ENCODE measurements at places on chromosomes 5 and 9.

GRCh38 chr5:2207109-2207399 lies 324.3 kb upstream of the IRX4 start:
- DNase-seq: no peak
- no peak overlapping the region for H3K4me3 ChIP-seq
- no peaks in the 10 kb centered on the region for H3K36me3 ChIP-seq
- no peaks in the 10 kb centered on the region for H3K4me1 ChIP-seq

DNA sequence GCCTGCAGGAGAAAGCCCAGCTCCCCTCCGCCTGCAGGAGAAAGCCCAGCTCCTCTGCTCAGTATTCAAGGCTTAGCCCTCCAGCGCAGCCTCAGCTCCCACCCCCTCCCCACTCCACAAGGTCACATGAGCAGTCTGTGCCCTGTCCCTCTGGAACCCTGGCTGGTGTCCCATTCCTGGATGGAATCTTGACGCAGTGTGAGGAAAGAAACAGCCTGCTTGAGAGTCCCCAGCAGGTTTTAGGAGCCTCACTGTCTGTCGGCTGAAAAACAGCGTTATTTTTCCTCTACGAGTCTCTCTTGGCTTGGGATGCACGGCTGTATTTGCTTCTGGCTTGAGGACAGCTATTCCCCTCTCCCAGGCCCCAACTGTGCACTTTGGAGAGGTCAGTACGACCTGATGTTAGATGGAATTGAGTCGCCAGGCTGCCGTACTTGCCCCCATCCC lies 210.1 kb upstream of the TRIM32 start:
- no peak for DNase-seq
- H3K36me3 ChIP-seq: no peaks in the 10 kb centered on the region
- H3K27ac ChIP-seq: no peak overlapping the region
- no peaks in the 10 kb centered on the region for H3K27me3 ChIP-seq
- no peaks in the 10 kb centered on the region for H3K4me1 ChIP-seq

GRCh38 chr9:75909776-75910175 lies 19.3 kb downstream of the PCSK5 start:
- peaks cover 2% of the 10 kb centered on the region for H3K36me3 ChIP-seq
- no peak for DNase-seq
- H3K4me1 ChIP-seq: no peaks in the 10 kb centered on the region
- H3K27ac ChIP-seq: no peak overlapping the region
- H3K4me3 ChIP-seq: no peak overlapping the region

- H3K4me3 ChIP-seq: no peak overlapping the region
- no peaks in the 10 kb centered on the region for H3K27me3 ChIP-seq
- peaks cover 3% of the 10 kb centered on the region for H3K36me3 ChIP-seq
Measured at GRCh38 chr5:81156732-81157131, 76.4 kb upstream of the CKMT2 start.

- H3K27me3 ChIP-seq: no peaks in the 10 kb centered on the region
- no peaks in the 10 kb centered on the region for H3K36me3 ChIP-seq
- no peak overlapping the region for H3K27ac ChIP-seq
- no peak overlapping the region for H3K4me3 ChIP-seq
Measured at GRCh38 chr9:118883411-118883810, 485.8 kb downstream of the BRINP1 start.

DNA sequence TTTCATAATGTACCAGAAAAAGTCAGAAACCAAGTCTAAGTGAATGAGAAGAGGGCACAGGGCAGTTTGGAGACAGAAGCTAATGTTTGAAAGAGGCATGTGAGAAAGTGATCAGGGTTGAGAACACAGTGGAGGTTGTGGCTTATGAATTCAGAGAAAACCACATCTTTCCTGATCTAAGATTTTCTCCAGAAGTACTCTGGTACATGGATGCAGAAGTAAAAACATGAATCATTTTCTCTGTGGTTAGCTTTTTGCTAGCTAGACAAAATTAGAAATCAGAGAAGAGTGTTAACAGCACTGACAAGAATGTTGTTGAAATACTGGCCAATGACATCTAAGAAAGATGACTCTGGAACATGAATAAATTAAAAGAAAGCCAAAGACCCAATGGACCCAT lies 541.1 kb downstream of the DNAH5 start:
- no peaks in the 10 kb centered on the region for H3K27me3 ChIP-seq
- H3K4me3 ChIP-seq: no peak overlapping the region
- H3K4me1 ChIP-seq: no peaks in the 10 kb centered on the region
- H3K36me3 ChIP-seq: no peaks in the 10 kb centered on the region
- no peak for DNase-seq

DNA sequence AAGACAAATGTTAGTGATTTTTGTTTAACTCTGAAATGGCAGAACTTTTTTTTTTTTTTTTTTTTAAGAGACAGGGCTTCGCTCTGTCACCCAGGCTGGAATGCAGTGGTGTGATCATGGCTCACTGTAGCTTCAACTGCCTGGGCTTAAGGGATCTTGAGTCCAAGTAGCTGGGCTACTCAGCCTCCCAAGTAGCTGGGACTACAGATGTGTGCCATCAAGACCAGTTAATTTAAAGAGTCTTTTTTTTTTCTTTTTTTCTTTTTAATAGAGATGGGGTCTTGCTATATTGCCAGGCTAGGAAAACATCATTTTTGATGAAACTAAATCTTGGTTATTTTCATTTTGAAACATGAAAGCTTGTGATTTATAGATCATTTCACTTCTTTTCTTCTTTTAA lies 91.6 kb upstream of the PTCH1 start:
- no peak for DNase-seq
- no peak overlapping the region for H3K4me3 ChIP-seq
- no peaks in the 10 kb centered on the region for H3K36me3 ChIP-seq

DNA sequence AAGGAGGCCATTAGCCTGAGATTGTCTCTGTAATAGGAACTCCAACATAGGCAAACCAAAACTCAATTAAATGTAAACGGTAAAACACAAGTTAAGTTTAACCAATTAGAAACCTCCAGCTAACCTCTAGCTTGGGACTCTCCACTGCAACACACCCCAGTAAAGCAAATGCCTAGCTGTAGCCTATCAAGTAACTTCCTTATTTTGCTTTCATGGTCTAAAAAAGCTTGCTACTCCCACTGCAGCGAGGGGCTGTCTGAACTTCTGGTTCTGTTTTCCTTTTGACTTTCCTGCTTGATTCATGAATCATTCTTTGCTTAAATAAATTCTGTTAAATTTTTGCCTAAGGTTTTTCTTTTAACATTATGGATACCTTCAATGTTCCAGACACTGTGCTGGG lies 24.4 kb upstream of the C5orf46 start:
- no peak for DNase-seq
- peaks cover 2% of the 10 kb centered on the region for H3K27me3 ChIP-seq
- no peaks in the 10 kb centered on the region for H3K36me3 ChIP-seq
- H3K27ac ChIP-seq: no peak overlapping the region
- H3K4me1 ChIP-seq: no peaks in the 10 kb centered on the region
- no peak overlapping the region for H3K4me3 ChIP-seq

GRCh38 chr9:76559286-76559685 lies 100.3 kb downstream of the GCNT1 start:
- no peak for DNase-seq
- no peak overlapping the region for H3K27ac ChIP-seq
- no peak overlapping the region for H3K4me3 ChIP-seq
- peaks cover 11% of the 10 kb centered on the region for H3K27me3 ChIP-seq
- peaks cover 4% of the 10 kb centered on the region for H3K36me3 ChIP-seq

GRCh38 chr5:181050016-181050415 lies 9.9 kb downstream of the BTNL9 start:
- H3K4me1 ChIP-seq: peaks cover 6% of the 10 kb centered on the region
- no peaks in the 10 kb centered on the region for H3K36me3 ChIP-seq
- no peak for DNase-seq
- peaks cover 38% of the 10 kb centered on the region for H3K27me3 ChIP-seq
- no peak overlapping the region for H3K27ac ChIP-seq

GRCh38 chr5:168467755-168468330 lies 18.4 kb upstream of the RARS1 start:
- H3K27me3 ChIP-seq: peaks cover 2% of the 10 kb centered on the region
- no peak overlapping the region for H3K27ac ChIP-seq
- H3K36me3 ChIP-seq: no peaks in the 10 kb centered on the region

- H3K4me3 ChIP-seq: no peak overlapping the region
- H3K27me3 ChIP-seq: peaks cover 2% of the 10 kb centered on the region
- no peaks in the 10 kb centered on the region for H3K4me1 ChIP-seq
- no peaks in the 10 kb centered on the region for H3K36me3 ChIP-seq
Measured at GRCh38 chr5:122896598-122897282, 51.3 kb downstream of the SNX24 start.

DNA sequence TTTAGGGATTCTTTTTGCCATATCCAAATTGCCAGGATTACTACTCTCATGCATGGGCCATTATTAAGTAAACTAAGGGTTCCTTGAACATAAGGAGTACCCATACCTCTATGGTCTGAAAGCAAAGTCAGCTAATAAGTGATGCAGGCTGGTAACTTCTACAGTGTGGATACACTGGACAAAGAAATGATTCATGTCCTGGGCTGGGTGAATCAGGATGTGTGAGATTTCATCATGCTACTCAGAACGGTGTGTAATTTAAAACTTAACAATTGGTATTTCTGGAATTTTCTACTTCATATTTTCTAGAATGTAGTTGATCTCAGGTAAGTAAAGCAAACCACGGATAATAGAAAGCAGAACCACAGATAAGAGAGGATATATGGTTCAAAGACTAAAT lies 428.8 kb downstream of the CHSY3 start:
- no peaks in the 10 kb centered on the region for H3K27me3 ChIP-seq
- H3K4me3 ChIP-seq: no peak overlapping the region
- H3K36me3 ChIP-seq: no peaks in the 10 kb centered on the region

DNA sequence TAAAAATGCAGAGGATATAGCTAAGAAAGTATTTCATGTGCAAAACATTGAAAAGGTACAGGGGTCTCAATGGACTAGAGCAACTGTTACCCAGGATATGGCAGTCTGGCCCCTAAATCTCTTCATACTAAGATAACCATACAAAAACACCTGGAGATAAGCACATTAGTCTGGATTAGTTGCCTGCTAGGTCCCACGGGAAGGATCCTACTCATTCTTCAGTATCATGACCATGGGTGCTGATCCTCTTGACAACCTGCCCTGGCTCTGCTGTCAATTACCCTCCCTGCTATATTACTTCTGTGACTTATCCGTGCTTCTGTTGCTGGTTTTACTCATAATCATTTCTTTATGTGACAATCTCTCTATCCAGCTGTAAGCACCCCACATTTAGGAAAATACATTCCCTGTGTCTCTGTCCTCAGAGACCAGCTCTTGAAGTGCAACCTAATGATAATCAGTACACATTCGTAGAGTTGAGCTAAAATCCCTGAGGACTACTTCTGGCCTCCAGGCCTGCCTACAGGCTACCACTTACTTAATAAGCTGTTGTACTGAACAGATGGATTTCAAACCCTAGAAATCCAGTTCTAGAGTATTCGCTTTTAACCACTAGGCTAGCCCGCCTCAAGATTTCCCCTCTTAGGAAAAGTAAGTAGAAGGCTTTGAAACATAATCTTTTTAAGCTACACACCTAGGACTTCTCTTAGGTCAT lies 190.5 kb upstream of the OR13F1 start:
- no peaks in the 10 kb centered on the region for H3K27me3 ChIP-seq
- no peaks in the 10 kb centered on the region for H3K36me3 ChIP-seq
- H3K4me1 ChIP-seq: no peaks in the 10 kb centered on the region
- no peak overlapping the region for H3K27ac ChIP-seq

DNA sequence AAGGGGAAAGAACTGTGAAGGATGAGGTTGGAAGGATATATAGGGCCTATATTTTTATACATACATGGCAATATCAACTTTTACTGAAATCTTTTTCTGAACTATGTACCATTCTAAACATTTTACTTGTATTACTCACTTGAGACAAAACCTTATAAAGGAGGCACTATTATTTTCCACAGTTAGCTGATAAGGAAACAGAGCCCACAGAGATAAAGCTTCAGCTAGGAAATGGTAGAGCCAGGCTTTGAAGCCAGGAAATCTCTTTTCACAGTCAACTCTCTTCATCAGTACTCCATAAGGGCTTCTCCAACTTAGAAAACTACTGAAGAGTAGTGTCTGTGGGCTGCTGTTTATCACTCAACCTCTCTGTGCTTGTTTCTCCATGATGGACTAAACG lies 613.7 kb downstream of the PRELID2 start:
- no peaks in the 10 kb centered on the region for H3K36me3 ChIP-seq
- H3K4me1 ChIP-seq: no peaks in the 10 kb centered on the region
- no peaks in the 10 kb centered on the region for H3K27me3 ChIP-seq

DNA sequence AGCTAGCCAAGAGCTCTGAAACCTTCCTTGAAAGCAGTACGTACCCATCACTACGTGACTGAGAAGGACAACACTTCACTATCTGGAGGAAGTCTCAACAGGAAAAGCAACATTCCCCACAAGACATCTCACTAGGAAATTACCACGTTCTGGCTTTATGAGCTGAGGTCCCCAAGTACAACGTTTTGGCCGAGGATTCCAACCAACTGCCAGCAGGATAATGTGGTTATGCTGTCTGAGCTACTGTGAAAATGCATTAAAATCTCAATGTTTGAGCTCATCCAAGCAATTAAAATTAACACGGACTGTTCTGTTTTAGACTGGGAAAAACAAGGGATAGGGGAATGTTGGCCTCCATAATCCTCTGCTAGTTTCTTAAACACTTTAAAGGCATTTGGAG lies 16.4 kb downstream of the MED27 start:
- H3K27me3 ChIP-seq: no peaks in the 10 kb centered on the region
- peaks cover 5% of the 10 kb centered on the region for H3K4me1 ChIP-seq
- DNase-seq: no peak
- no peak overlapping the region for H3K4me3 ChIP-seq
- peaks cover 27% of the 10 kb centered on the region for H3K36me3 ChIP-seq

- no peak overlapping the region for H3K27ac ChIP-seq
- H3K4me1 ChIP-seq: peaks cover 7% of the 10 kb centered on the region
- H3K27me3 ChIP-seq: peaks cover 16% of the 10 kb centered on the region
- DNase-seq: no peak
- H3K4me3 ChIP-seq: no peak overlapping the region
- no peaks in the 10 kb centered on the region for H3K36me3 ChIP-seq
Measured at GRCh38 chr9:128214571-128215490, 11.7 kb downstream of the DNM1 start.

- peaks cover 17% of the 10 kb centered on the region for H3K4me1 ChIP-seq
- DNase-seq: no peak
- H3K36me3 ChIP-seq: peaks cover 2% of the 10 kb centered on the region
- no peak overlapping the region for H3K27ac ChIP-seq
Measured at GRCh38 chr9:3343671-3344070, 182.1 kb downstream of the RFX3 start.

DNA sequence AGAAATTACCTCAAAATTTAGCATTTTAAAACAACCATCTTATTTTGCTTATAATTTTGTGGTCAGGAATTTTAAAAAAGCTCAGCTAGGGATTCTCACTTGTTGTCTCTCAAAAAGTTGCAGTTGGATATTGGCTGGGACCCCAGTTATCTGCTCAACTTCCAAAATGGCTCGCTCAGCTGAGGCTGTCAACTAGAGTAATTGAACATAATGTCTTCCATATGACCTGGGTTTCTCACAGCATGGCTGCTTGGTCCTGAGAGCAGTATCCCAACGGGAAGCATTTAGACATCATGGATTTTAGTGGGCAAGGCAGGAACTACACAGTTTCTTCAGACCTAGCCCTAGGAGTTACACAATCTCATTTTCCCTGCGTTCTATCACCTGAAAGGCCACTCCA lies 63.6 kb upstream of the SPEF2 start:
- no peak overlapping the region for H3K4me3 ChIP-seq
- no peaks in the 10 kb centered on the region for H3K36me3 ChIP-seq
- no peak overlapping the region for H3K27ac ChIP-seq
- H3K27me3 ChIP-seq: peaks cover 2% of the 10 kb centered on the region
- H3K4me1 ChIP-seq: no peaks in the 10 kb centered on the region

All from activated T-helper 1 cell treated with anti-CD3 and anti-CD28 coated beads, Interleukin-12 subunit alpha, Interleukin-12 subunit beta, Interleukin-2, Interleukin-4 antibody, amounts not matched to agents 30 ng/mL and 10 ng/mL and 1 ng/mL, durations not matched to agents 14 hours and 24 hours and 36 hours (primary cell).